Metanephros (tissue), 2 donors: ENCODE measurements at places on chromosomes 7 and 10. TPM values are rescaled to one million over a fixed set of nuclear protein-coding genes. Genes with fewer than 3 reads are reported as not detected.

The SYNPO2L gene
- 5.0 TPM for total RNA-seq

The LIPJ gene
- 0.23 TPM for total RNA-seq

The HTR5A gene
- not detected for total RNA-seq

The GALNT11 gene
- total RNA-seq: 85.1 TPM

The OR2A5 gene
- not detected for total RNA-seq

The UPK3B gene
- 1.6 TPM for total RNA-seq

The TBX20 gene
- total RNA-seq: not detected

The KIF20B gene
- total RNA-seq: 6.7 TPM

The RBP3 gene
- not detected for total RNA-seq
